ENCODE measurements at places on chromosomes 2 and 18.

DNA sequence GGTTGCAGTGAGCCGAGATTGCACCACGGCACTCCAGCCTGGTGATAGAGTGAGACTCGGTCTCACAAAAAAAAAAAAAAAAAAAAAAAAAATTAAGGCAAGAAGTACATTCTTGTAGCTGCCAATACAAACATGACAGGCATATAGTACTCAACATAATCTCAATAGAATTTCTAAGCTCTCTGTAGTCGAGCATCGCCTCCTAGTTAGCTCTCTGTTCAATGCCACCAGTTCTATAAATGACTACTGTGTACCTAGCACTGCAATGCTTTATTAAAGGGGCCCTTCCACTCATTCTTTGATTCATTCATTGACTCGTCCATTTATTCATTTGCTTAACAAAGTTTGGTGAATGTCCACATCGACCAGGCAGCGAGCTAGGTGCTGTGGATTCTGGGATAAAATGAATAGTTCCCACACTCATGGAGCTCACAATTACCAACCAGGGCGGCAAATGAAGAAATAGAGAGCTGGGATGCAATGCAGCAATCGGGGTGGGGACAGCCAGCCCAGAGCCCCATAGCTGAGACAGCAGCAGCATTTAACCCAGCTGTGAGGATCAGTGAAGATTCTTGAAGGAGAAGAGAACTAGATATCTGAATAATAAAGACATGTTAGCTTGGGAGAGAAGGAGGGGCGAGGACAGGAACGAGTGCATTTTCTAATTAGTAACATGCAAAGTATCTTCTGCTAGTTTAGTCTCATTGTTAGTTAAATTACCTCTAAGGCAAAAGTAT, 349.8 kb downstream of the LPIN1 start:
- DNase-seq: no peak

DNA sequence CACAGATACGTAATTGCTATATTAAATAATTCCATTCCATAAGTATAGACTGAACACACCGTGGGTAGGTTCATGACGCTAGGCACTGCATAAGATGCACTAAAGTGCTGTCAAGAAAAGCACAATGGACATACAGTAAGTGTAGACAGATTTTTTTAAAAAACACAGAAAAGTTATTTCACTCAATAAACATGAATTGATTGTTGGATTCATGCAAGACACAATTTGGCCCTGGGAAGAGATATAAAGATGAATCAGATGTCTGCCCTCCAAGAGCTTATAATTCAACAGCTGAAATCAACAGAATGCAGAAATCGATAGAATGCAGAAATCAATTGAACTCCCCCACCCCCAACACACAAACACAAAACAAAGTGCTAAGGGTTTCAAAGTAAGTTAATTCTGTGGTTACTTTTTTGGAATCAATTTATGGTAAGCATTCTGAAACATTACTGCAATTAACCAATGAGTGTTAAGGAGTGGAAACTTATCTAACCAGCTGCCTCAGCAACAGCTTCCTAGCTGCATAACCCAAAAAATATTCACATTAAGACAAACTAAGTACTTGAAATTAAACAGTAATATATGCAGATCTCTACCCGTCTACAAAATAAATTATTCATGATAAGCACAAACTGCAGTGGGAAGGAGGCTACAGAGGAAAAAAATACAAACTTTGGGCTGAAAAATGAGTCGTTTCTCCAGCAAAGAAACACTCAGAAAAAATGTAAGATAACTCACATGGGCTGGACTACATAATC, 1.6 kb downstream of the NBAS start:
- DNase-seq: no peak

- no peak for DNase-seq
Observed at GRCh38 chr2:28545590-28546200, 49.8 kb downstream of the PLB1 start.

DNA sequence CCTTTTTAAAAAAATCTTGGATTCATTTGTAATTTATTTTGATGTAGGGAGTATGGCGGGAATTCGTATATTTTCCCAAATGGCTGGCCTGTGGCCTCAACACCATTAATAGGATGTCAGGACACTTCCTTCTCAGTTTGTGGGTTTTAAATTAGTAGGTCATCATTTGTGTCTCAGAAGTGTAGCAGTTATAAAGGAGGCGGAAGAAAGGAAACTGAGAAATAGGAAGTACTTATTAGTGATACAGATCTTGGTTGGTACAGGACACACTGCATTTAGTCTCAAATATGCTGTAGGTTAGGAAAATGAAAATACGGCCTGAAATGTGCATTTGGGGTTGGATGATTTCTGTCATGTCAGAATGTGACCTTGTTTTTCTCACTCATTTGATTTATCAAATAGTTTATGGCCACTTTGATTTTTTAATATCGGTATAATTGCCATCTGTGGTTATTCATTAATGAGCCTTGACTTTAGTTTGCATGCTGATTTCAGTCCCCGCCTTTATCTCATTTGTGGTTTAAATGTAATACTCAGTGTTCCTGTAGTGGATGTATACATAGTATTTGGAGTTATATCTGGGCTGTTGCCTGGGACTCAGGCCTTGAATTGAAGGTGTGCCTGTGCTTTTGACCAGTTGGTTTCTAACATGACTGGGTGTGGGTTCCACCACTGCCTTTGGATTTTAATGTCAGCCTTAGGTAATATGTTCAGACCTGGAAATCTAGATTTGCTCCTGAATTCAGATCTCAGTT, 31.4 kb downstream of the ZCCHC2 start:
- DNase-seq: no peak

GRCh38 chr2:122096761-122097160, 341.3 kb downstream of the TSN start:
- DNase-seq: no peak

- DNase-seq: no peak
Observed at GRCh38 chr18:68839701-68840100, 41.8 kb downstream of the CCDC102B start.

DNA sequence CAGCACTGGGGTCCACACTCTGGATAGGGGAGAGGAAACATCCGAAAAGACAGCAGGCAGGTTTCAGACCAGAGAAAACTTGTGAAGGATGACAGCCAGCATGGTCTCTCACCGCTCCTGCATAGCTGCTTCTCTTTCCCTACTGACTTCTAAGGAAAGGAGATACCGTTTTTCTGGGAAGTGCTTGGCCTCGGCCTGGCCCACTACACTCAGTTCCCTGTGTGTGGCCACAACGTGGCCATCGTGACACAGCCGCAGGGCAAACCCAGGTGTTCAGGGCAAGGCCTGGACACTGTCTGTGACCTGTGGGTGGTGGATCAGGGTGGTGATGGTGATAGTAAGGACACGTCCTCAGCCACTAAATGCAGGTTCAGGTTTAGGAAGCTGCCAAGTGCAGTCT, 34.2 kb upstream of the ACAA2 start:
- no peak for DNase-seq

DNA sequence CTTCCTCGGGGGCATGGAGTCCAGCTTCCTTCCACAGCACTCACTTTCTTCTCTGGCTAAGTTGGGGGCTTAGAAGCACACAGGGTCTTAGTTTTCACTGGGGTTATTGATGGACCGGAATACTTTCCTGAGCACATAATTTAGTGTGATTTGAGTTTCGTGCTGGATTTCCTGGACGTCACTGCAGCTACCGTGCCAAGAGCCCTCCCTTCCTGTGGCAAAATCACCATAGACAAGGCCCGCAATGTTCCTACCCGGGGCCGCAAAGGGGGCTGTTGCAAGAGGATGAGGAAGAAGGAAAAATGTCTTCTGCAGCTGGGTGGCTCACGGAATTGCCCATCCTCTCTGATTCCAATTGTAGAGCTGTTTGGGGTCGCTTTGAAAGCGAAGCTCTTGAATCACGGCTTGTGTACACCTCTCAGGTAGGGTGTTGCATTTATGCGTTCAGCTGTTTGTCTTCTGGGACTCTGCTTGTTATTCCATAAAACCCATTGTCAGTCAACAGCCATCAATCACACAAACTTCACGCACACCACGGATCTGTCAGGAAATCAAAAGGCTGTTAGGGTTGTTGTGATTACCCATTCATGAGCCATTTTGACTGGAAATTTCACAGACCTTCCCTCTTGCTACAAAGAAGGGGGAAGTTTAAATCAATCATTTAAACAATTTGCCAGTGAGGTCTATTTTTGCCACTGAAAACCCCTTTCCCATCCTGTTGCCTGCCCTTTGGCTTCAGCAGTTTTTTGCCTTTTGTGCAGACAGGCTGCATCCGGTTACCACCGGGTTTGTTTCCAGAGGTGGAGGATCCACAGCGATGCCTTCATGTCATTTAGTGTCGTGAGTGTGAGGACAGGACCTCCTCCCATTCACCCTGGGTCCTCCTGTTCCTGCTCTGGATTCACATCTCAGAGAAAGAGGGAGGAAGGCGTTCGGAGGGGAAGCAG, 36.0 kb downstream of the SMIM21 start:
- DNase-seq: no peak

DNA sequence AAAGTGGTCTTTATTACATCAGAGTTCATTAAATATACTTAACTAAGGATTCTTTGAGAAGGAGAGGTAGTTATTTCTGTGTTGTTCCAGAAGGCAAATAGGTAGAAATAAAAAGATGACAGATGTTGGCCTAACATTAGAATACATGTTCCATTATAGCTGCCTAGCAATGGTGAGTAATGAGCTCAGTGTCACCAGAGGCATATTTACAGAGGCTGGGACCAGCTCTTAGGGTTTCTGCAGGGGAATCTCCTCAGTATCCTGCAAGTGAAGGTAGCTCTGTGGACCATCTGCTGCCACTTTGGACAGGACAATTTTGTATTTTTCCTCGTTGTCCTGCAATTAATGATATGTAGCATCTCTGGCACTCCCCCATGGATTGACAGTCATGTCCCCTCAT, 416.0 kb downstream of the THSD7B start:
- DNase-seq: no peak

Data from stimulated activated CD8-positive, alpha-beta memory T cell treated with anti-CD3 and anti-CD28 coated beads, Interleukin-4, amount 100 ng/mL, for 1 hour (primary cell).